ENCODE measurements at places on chromosomes 11 and 22. TPM values are rescaled to one million over a fixed set of nuclear protein-coding genes. Genes with fewer than 3 reads are reported as not detected.

PRR33 gene
- not detected for total RNA-seq

FAM111A gene
- total RNA-seq = 41.9 TPM

SLC22A6 gene
- total RNA-seq = not detected

OR2AT4 gene
- total RNA-seq = not detected

PRCP gene
- total RNA-seq = 138 TPM

BTG4 gene
- not detected for total RNA-seq

RAB3IL1 gene
- 3.7 TPM for total RNA-seq

OR2D2 gene
- total RNA-seq = 0.35 TPM

MAML2 gene
- total RNA-seq = 20.0 TPM

FAM227A gene
- 1.9 TPM for total RNA-seq

IL10RA gene
- total RNA-seq = 0.78 TPM

GRCh38 chr11:108838102-108838791 lies 173.4 kb downstream of the DDX10 start:
- DNase-seq = no peak

DNA sequence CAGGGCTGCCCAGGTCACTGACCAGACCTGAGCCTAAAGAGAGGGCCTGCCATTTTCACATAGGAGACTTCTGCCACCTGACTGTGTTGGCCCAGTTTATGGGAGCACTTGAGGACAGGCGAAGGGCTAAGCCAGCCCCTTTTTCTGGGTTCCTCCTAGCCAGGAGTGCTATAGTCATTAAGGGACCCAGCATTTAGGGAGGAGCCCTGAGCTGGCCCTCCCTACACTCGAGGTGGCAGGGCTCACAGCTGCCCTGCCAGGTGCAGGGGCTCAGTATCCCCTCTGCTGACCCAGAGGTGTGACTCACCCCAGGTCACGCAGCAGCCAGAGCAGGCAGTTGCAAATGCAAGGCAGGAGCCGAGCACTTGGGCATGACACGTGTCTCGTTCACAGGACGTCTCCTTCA lies 86.3 kb upstream of the CRYBB3 start:
- no peak for DNase-seq

DNA sequence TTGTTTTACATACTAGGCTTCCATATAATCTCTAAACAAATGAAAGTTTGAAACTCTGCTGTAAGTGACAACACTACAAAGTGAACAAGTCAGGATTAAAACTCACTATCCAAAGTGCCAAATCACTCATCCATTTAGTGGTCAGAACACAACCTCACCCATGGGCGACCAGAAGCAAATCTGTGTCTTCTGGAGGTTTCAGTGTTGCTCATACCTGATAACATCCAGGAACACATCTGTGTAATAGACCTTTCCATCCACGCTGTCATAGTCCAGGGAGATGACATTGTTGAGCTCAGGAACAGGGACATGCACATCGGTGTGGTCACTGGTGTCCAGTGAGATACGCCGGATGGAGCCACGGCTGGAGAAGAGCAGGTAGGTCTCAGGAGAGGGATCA lies 28.5 kb upstream of the CKAP5 start:
- no peak for DNase-seq

DNA sequence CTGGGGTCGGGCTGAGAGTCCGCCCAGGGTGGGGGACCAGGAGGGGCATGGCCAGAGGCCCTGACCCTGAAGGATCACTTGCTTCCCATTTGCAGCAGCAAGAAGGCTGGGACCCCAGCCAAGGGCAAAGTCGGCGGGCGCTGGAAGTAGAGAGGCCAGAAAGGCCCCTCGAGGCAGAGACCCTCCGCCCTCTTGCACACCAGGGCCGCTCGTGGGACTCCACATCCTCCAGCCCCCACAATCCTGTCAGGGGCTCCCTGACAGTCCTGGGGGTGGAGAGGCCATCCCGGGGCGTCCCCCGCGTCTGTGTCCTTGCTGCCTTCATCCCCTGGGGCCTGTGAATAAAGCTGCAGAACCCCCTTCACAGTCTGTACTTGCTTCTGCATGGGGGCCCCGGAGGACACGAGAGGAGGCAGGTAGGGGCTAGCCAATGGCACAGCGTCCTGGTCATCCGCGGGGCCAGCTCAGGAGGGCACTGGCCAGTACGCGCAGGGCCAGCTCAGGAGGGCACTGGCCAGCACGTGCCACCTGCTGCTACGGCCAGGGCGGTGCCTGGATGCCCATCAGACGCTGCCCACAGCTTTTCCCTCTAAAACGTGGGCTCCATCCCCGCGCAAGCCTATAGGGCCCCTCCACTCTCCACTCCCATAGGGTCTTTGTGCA lies 8.7 kb upstream of the MRPL23 start:
- DNase-seq = no peak

GRCh38 chr22:30868663-30869385 lies 99.8 kb downstream of the MORC2 start:
- DNase-seq = peak; percentile 25

DNA sequence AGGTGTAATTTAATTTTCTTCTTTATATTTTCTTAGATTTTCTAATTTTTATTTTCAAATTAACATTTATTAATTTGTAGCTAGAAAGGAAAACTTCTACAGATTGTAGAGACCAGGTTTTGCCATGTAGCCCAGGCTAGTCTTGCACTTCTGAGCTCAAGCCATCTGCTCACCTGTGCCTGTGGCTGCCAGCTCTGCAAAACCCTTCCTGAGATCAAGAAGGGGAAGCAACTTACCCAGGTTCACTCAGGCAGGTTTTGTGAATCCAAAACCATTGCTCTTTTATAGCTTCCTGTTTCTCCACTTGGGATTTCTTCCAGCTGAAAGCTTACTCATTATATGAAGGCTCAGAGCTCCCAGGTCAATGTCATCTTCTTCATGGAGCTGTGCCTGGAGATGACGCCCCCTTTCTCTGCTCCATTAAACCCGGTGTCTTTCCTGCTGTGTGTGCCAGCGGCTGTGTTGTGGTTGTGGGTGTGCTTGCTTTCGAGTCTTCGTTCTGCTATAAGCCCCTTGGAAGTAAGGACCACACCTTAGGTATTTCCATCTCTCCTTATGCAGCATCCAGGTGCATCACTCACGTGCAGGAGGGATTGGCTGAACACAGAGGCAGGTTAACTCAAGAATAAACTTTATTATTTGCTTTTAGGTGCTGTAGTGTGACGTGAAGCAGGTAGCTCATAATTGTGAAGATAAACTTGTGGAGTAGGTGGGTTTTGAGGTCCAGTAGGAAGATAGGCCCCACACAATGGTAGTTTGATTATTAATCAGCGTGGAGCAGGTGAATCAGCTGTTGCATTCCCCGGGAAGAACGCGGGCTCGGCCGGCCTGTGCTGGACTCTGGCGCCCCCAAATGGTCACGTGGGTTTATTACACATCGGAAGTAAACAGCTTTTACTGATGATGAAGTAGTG lies 42.2 kb upstream of the INCENP start:
- DNase-seq = no peak

GRCh38 chr11:101327908-101328307 lies 198.3 kb upstream of the PGR start:
- no peak for DNase-seq

GRCh38 chr11:45048313-45048841 lies 97.7 kb upstream of the TP53I11 start:
- DNase-seq = no peak

- no peak for DNase-seq
These were observed 63.8 kb upstream of the OPCML start for GRCh38 chr11:133595998-133596590.

GRCh38 chr22:23233084-23233531 lies 52.8 kb downstream of the BCR start:
- no peak for DNase-seq

GRCh38 chr11:39435641-39436040 lies 2023.8 kb downstream of the LRRC4C start:
- no peak for DNase-seq

DNA sequence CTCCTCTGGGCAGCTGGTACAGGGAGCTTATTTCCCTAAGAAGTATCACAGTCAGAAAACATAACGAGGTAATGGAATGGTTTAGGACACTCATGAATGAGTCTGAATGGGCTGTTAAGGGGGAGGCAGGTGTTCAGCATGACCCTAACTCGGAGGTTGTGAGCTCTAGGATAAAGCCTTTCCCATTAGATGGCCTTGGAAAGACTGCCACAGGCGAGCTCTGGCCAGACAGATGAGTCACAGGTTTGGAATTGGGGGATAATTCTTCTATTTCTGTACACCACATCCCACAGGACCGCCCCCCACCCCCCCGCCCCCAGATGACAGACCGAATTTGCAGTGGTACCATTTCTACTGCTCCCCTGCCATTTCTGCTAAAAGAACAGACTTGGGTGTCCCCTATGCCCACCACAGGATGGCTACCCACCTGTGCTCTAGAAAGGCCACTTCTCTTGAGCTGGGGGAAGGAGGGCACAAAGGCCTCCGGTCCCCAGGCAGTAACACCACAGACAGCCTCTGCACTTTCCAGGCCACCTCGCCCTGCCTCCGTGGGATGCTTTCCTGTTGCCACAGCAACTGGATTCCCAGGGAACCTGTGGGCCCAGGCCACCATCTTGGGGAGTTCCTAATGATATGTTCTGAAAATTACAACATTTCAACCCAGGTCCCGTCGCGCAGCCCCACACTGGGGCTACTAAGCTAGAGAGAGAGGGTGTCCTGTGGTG lies 76.7 kb downstream of the TRIM29 start:
- no peak for DNase-seq

GRCh38 chr11:36508743-36509142 lies 1.3 kb downstream of the TRAF6 start:
- DNase-seq = no peak

- no peak for DNase-seq
These were observed 259.5 kb upstream of the POU2AF2 start for GRCh38 chr11:110986016-110986415.

DNA sequence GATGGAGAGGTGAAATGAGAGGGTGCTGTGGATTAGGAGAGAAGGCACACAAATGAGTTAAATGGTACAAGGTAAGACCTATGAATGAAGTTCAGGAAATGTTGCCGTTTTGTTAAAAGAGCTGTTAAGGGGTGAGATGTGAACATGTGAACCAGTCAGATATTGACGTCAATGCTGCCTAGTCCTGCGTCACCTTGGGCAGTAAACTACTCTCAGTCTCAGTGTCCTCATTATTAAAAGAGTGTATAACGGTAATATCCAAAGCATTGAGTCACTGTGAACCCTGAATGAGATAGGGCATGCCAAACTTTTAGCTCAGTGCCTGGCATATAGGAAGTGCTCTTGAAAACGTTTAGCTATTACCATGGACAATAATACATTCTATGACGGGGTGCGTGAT lies 32.4 kb upstream of the SORL1-AS1 start:
- DNase-seq = no peak

DNA sequence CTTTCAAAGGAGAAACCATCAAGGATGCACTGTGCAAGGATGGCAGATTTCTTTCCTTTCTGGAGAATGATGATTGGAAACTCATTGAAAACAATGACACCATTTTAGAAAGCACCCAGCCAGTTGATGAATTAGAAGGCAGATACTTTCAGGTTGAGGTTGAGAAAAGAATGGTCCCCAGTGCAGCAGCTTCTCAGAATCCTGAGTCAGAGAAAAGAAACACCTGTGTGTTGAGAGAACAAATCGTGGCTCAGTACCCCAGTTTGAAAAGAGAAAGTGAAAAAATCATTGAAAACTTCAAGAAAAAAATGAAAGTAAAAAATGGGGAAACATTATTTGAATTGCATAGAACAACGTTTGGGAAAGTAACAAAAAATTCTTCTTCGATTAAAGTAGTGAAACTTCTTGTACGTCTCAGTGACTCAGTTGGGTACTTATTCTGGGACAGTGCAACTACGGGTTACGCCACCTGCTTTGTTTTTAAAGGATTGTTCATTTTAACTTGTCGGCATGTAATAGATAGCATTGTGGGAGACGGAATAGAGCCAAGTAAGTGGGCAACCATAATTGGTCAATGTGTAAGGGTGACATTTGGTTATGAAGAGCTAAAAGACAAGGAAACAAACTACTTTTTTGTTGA lies 9.8 kb downstream of the FAM111A start:
- DNase-seq = no peak

DNA sequence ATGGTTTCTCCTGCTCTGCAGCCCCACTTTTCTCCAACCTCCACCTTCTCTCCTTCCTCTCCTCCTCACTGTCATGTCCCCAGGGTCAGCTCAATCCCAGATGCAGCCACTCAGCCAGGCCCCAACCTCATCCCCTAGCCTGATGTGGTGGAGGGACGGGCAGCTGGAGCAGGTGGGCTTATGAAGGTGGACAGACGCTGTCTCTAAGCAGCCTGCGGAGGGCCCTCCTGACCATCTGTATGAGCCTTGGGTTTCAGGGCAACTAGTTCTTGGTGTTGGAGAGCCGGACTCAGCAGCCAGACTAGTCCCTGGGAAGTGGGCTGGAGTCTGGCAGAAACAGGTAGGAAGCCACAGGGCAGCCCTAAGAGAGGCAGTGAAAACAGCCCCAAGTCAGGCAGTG lies 18.1 kb downstream of the CRYBB2 start:
- DNase-seq = no peak

GRCh38 chr22:38937036-38937435 lies 20.4 kb upstream of the APOBEC3A start:
- DNase-seq = no peak

- DNase-seq = no peak
These were observed 33.8 kb upstream of the DKK3 start for GRCh38 chr11:12042215-12042676.

DNA sequence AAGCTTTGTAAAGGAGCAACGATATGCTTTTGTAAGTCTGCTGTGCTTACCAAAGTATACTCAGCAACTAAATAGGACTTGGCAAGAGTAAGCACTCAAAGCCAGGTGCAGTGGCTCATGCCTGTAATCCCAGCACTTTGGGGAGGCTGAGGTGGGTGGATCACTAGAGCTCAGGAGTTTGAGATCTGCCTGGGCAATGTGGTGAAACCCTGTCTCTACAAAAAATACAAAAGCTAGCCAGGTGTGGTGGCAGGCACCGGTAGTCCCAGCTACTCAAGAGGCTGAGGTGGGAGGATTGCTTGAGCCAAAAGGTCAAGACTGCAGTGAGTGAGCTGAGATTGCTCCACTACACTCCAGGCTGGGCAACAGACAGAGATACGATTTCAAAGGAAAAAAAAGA lies 67.5 kb downstream of the PAK1 start:
- DNase-seq = no peak

- DNase-seq = no peak
These were observed 17.9 kb upstream of the NUCB2 start for GRCh38 chr11:17258670-17259069.

- no peak for DNase-seq
These were observed 12.0 kb downstream of the TBC1D22A start for GRCh38 chr22:46774253-46774979.

- DNase-seq = no peak
These were observed 673 bp upstream of the MYO7A start for GRCh38 chr11:77127235-77127911.

DNA sequence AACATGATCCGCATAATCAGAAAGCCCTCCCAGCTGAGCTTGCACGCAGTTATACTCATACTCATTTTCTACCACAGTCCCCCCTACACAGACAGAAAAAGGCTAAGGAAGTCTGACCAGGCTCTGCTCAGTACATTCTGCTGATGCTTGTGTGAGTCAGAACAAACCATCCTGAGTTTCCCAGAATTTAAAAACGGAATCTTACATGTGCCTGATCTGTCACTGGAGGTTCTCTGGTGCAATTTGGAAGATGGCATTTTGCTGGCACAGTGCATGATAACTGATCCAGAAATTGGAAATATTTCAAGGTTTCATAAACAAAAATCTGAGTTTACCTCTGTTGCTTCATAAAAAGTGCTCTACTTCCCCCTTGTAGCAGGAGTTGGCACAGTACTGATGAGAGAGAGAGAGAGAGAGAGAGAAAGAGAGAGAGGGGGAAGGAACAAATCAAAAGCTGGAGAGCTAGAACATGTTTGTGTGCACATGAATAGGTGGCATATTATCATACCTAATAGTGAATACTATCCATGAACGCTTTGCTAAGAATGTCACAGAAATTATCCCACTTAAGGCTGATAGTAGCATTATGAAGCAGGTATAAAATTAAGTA lies 1085.3 kb downstream of the DLG2 start:
- no peak for DNase-seq

GRCh38 chr11:102279641-102280170 lies 37.6 kb upstream of the BIRC3 start:
- no peak for DNase-seq

Data from glomerular endothelial cell (primary cell).